ENCODE measurements at places on chromosomes 1 and 21.

GRCh38 chr1:12112711-12113161, 49.6 kb downstream of the TNFRSF8 start:
- no peak for DNase-seq

DNA sequence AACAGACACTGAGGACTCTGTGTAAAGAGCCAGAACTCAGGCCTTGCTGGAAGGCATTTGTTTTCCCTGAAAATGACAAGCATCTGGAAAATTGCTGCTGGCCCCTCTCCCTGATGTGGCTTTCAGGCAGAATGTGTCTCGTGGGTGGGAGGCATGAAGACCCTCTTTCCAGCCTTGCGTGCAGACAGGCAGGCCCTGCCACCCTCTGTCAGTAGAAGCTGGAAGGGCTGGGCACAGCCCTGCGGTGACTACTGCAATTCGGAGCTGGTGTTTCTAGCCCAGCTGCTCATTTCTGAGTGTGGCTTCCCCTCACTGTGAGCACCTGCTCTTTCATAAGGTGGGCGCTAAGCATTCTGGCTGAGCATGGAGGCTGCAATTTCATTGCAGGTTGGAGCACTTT, 349.9 kb downstream of the PTPRU start:
- DNase-seq, result no peak

- no peak for DNase-seq
These were observed 42.4 kb upstream of the CDC14A start for GRCh38 chr1:100309863-100310262.

DNA sequence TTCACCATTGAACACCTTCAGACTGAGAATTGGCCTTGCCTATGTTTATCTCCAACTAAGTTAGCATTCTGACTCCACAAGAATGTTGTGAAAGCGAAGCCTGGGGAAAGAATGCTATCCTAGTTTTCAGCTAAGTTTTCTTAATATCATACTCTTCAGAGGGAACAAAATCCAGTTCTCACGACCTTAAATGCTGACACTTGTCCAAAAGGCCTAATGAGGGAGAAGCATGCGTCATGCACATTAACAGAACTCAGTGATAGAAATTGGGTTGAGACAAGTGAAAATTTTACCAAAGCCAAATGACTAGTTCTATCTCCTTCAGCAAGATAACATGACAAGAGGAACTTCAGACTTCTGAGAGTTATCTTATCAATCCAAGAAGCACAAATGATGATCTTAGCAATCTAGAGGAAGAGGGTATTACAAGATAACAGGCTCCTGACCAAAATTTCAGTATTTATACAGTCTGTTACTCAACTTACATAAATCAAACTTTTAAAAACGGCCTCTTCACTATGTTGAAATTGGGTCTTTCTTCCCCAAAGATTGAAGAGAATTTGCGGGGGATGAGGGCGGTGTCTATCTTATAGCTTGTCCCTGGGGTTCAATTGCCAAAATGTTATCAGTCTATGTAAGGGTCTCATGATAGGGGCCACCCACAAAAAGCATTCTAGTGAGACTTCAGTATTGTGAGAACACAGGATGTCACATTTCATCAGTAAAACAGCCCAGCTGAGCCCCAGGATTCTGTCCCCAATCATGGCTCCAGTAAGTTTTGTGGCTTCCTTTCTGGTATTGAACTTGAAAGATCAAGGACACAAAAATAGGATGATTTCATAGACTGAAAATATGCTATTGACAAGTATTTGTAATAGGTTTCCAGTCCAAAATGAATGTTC, 26.5 kb upstream of the SLC45A3 start:
- no peak for DNase-seq

GRCh38 chr1:111085676-111086075, 54.2 kb downstream of the DRAM2 start:
- DNase-seq, result no peak

- no peak for DNase-seq
These were observed 50.2 kb downstream of the EEIG2 start for GRCh38 chr1:108610073-108610472.

DNA sequence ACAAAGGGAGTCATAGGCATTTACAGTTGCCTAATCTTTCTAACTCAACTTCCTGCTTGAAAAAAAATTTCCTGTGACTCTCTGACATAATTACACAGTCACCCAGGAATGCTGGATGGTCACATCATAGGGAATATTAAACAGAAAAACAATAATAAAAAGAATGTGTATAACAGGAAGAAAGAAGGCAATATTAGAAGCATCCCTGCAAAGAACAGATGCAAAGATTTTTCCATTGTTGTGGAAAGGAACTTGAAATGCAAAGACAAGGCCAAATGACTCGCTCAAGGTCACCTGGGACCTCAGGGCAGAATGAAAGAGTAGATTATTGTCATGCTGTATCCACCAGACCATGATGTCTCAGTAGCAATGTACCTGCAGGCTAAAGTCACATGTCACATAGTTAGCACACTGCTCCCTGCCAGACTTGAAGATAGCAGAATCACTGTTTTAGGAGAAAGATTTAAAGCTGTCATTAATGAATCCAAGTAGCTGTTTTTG, 184.3 kb downstream of the CYYR1 start:
- no peak for DNase-seq

DNA sequence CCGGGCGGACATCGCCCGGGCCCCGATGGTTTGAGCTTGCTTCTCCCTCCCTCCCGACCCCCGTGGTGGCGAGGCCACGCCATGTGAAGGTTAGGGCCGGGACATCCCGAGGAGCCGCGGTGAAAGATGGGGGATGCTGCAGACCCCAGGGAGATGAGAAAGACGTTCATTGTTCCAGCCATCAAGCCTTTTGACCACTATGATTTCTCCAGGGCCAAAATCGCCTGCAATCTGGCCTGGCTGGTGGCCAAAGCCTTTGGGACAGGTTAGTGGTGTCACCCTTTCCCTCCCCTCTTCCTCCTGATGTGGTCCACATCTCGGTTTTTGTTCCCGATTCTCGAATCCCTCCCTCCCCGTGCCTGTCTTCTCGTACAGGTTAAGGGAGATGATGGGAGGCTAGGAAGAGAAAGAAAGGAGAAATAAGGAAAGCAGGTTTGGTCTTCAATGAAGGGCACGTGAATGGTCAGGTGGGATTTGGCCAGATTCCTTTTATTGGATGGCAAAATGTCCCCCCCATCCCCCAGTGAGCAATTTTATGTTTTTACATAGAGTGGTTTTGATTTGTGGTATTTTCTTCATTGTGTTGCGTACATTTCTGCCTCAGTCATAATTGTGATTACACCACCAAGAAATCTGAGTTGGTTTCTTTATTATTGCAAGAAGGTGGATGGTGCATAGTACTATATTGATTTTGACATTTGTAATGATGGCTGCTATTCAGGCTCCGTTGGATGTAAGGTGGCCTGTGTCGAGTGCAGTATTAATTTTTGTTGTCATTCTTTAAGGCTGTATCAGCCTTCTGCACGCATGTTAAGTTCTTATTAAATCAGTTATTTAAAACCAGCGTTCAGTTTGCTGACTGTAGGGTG, 1.2 kb downstream of the CAMSAP2 start:
- DNase-seq, result no peak

- no peak for DNase-seq
These were observed 57.1 kb downstream of the TMEM53 start for GRCh38 chr1:44616991-44617702.

GRCh38 chr1:231869364-231869763, 242.8 kb downstream of the DISC1 start:
- no peak for DNase-seq

DNA sequence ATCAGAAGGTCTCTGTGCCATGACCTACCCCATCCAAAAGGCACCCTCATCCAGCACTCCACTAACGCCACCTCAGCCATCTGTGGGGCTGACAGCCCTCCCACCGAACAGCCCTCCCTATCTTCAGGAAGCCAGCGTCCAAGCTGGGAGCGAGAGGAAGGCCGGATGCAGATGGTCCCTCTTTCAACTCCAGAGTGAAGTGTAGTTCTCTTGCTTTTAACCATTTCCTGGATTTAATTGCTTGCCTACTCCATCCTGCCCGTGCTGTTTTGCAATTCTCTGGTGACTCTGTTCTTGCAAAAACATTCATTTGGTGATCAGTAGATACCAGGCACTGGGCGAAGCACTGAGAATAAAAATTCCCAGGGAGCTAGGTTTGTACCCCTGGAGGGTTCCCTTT, 8.2 kb upstream of the DYRK1A start:
- DNase-seq, result no peak

DNA sequence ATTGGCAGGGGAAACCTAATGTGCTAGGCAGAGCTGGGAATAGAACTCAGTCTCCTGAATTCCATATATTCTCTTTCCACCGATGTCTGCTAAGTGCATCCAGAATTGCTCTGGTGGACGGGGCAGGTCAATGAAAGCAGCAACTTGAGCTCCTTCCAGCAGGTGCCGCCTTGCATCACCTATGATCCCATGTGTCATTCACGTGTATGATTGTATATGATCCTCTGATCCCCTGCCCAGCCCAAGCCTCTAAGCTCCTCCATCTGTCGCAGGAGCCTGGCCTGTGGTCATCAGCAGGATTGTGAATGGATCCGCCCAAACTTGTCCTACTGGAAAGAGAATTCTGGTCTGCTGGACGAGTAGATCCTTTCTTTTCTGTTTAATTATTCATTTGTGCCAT, 13.1 kb downstream of the ACTA1 start:
- no peak for DNase-seq

DNA sequence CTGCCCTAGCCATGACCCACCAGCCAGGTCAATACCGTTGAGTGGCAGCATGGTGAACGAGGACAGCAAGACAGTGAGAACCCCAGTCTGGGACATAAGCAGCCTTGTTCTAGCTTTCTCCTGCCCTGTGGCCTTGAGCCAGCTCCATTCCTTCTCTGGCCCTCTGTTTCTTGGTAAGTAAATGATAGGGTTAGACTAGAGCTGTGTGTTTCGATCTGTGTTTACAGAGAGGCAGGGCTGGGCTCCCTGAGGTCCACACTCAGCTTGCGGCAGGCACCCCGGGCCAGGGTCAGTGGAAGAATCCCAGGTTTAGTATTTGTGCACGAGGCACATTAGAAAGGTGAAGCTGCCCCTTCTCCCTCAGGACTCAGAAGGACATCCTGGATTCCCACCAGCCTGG, 27.3 kb downstream of the FOXO6 start:
- no peak for DNase-seq

Data from stimulated activated CD4-positive, alpha-beta T cell treated with anti-CD3 and anti-CD28 coated beads, Interleukin-15, amount 100 ng/mL, for 1 hour (primary cell).